Heart left ventricle (tissue), 16 donors: ENCODE measurements at places on chromosomes 13 and 19. TPM values are rescaled to one million over a fixed set of nuclear protein-coding genes. Genes with fewer than 3 reads are reported as not detected.

- DNase-seq, result no peak
- H3K27ac ChIP-seq, result no peak overlapping the region
- no peaks in the 10 kb centered on the region for H3K27me3 ChIP-seq
- no peaks in the 10 kb centered on the region for H3K36me3 ChIP-seq
- H3K4me3 ChIP-seq, result no peak overlapping the region
- H3K4me1 ChIP-seq, result no peaks in the 10 kb centered on the region
Observed at GRCh38 chr13:20351281-20352022, 119.3 kb upstream of the GJB6 start.

DNA sequence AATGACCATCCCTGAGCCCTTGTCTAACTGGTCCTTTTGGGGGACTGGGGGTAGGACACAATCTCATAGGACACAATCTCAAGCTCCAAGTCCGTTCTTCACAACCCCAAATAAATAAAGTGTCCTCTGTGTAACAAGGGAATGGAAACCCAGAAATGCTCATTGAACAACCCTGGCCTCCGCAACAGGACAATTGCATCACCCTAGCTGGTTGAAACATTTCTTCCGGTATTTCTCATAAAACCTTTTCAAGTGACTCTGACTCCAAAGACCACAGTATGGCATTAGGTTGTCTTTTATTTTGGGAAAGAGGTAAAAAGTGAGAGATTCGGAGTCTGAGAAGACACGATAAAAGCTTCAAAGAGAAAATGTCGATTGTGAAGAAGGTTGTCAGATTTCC lies 186.6 kb downstream of the ZNF536 start:
- no peaks in the 10 kb centered on the region for H3K4me1 ChIP-seq
- H3K27ac ChIP-seq, result no peak overlapping the region
- no peak for DNase-seq
- no peaks in the 10 kb centered on the region for H3K36me3 ChIP-seq
- no peak overlapping the region for H3K4me3 ChIP-seq

DNA sequence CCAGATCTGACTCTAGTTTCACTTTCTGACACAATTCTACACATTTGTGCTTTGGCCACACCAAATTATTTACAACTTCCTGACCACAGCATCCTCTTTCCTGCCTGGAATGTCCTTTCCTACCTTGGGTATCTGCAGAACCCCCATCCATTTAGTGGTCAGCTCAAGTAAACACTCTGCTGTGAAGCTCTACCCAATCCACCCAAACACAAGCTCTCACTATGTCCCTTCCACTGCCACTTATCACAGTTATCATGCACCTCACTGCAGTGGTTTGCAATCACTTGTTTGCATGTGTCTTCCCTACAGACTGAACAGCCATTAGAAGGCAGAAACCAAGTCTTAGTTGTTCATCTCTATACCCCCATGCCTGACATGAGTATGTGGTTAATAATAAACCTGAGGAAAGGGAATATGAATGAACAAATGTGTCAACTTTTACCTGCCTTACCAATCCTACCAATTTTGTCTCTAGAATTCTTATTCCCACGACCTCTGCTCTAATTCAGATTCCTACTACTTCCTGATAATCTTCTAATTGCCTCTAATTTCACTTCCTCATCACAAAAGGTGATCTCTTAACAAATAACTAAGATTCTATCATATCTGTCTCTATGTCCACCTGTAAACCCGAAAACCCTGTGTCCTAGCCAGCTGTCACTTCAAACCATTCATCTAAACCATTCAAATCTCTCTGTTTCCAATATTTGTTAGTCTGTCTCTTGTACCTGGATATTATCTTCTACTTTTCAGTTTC lies 25.1 kb downstream of the LNX2 start:
- H3K4me3 ChIP-seq, result no peak overlapping the region
- no peak overlapping the region for H3K27ac ChIP-seq
- DNase-seq, result no peak
- no peaks in the 10 kb centered on the region for H3K36me3 ChIP-seq

DNA sequence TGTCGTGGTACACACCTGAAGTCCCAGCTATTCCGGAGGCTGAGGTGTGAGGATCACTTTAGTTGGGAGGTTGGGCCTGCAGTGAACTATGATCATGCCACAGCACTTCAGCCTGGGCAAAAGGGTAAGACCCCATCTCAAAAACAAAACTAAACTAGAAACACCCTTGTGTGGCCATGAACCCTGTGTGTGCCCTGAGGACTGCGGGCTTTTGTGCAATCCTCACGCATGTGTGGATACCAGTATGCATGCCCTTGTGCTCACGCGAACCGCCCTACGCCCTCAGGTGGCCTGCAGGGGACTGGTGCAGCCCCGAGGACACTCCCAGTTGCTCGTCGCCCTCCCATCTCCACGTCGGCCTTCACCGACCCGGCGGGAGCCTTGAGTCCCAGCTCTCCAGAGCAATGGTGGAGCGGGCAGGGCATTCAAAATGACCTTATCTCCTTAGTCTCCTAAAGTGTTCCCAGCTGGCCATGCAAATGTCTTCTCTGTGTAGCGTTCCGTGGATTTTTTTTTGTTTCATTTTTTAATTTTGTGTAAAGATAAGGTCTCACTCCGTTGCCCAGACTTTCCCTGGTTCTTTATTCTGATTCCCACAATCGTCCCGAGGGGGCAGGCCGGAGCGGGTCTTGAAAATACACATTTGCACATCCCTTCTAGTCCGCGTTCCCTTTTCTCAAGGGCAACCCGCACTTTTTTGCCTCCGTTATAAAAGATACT lies 868 bp upstream of the EGLN2 start:
- peaks cover 14% of the 10 kb centered on the region for H3K36me3 ChIP-seq
- peak overlapping the region; percentile 75 for H3K27ac ChIP-seq
- peaks cover 32% of the 10 kb centered on the region for H3K4me1 ChIP-seq
- no peaks in the 10 kb centered on the region for H3K27me3 ChIP-seq
- DNase-seq, result peak; percentile 70

- H3K27ac ChIP-seq, result no peak overlapping the region
- H3K27me3 ChIP-seq, result no peaks in the 10 kb centered on the region
- no peak overlapping the region for H3K4me3 ChIP-seq
Observed at GRCh38 chr19:44732235-44733014, 16.1 kb upstream of the BCL3 start.

- H3K36me3 ChIP-seq, result no peaks in the 10 kb centered on the region
- peaks cover 81% of the 10 kb centered on the region for H3K4me1 ChIP-seq
- H3K27me3 ChIP-seq, result no peaks in the 10 kb centered on the region
- H3K4me3 ChIP-seq, result no peak overlapping the region
- peak overlapping the region; percentile 89 for H3K27ac ChIP-seq
Observed at GRCh38 chr19:46970815-46971214, 48.8 kb upstream of the NPAS1 start.

- no peaks in the 10 kb centered on the region for H3K4me1 ChIP-seq
- DNase-seq, result no peak
- H3K27ac ChIP-seq, result no peak overlapping the region
- no peaks in the 10 kb centered on the region for H3K27me3 ChIP-seq
- no peaks in the 10 kb centered on the region for H3K36me3 ChIP-seq
Observed at GRCh38 chr13:77351315-77351714, 24.4 kb upstream of the MYCBP2 start.

- no peaks in the 10 kb centered on the region for H3K4me1 ChIP-seq
- no peaks in the 10 kb centered on the region for H3K36me3 ChIP-seq
- peak within 1 kb of the TSS; percentile 25 for H3K4me3 ChIP-seq
- H3K27me3 ChIP-seq, result no peaks in the 10 kb centered on the region
- DNase-seq, result peak; percentile 49
Observed at GRCh38 chr19:51124729-51125128, at the start of gene SIGLEC9. Gene SIGLEC9, plus strand, starts transcription at chr19:51124906. Its CDS starts 69 bp downstream, at chr19:51124975.

- H3K36me3 ChIP-seq, result peaks cover 15% of the 10 kb centered on the region
- no peak overlapping the region for H3K4me3 ChIP-seq
- peaks cover 32% of the 10 kb centered on the region for H3K4me1 ChIP-seq
- no peaks in the 10 kb centered on the region for H3K27me3 ChIP-seq
- H3K27ac ChIP-seq, result peak overlapping the region; percentile 36
- DNase-seq, result no peak
Observed at GRCh38 chr19:39430675-39431593, 4.8 kb downstream of the RPS16 start.

- peaks cover 5% of the 10 kb centered on the region for H3K36me3 ChIP-seq
- DNase-seq, result peak; percentile 86
- H3K4me3 ChIP-seq, result no peak overlapping the region
- H3K27me3 ChIP-seq, result no peaks in the 10 kb centered on the region
Observed at GRCh38 chr19:44820648-44821609, 12.0 kb downstream of the BCAM start.

DNA sequence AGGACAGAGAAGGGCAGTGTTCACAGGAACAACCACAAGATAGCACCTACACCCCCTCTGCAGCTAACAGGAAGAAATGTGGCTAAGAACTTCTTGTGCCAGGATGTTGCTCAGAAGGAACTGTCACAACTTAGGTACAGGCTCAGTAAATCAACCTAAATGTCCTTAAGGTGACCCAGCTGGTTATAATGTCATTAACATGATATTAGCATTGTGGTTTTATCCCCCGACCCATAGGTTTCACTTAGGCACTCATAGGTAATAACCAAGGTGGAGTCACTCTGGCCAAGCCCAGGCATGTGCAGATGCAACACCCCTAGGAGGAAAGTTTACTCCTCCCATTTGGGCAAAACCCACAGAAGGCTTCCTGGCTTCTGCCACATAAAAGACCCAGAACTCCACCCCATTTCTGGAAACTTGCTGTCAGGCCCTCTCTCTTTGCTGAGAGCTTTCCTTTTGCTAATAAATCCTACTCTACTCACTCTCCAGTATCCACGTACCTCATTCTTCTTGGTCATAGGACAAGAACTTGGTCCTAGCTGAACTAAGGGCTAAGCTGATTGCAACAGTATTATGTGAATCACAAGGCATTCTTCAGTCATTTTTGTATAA lies 951.3 kb downstream of the SLITRK5 start:
- H3K27me3 ChIP-seq, result no peaks in the 10 kb centered on the region
- no peaks in the 10 kb centered on the region for H3K36me3 ChIP-seq
- DNase-seq, result no peak
- no peak overlapping the region for H3K4me3 ChIP-seq
- H3K4me1 ChIP-seq, result no peaks in the 10 kb centered on the region

DNA sequence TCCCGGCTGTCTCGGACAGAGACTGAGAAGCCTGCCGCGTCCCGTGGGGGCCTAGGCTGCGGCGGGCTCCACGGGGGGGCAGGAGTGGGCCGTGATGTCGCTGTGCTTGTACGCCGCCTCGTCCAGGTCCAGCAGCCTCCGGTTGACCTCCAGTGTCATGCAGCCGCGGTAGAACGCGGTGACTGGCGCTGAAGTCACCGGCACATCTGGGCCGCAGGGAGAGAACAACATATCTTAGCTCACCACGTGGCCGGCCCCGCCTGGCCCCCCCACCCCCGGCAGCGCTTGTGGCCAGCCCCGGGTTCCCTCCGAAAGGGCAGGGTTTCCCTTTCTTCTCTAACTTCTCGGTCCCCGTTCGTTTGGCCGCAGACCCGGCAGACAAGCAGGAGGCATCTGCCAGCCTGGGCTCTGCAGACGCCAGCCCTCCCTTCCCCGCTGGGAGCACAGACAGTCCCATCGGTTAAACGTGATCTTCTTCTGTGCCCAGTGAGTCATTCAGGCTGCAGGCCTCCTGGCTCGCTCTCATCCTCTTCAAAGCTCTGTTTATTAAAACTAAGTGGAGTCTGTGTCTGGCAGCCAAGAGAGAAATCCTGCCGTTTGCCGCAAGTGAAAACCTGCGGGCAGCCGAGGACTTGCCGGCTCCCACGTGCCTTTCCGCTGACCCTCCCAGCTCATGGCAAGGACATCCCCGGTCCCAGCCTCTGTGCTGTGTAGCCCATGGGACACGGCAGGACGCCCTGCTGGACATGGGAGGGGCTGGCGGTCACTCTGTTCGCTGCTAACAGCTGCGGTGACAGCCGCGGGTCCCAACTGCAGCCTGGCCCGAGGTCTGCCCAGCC lies 42.8 kb downstream of the GAS6 start:
- H3K4me1 ChIP-seq, result peaks cover 29% of the 10 kb centered on the region
- H3K4me3 ChIP-seq, result peak overlapping the region; percentile 27
- peak overlapping the region; percentile 89 for H3K27ac ChIP-seq
- no peaks in the 10 kb centered on the region for H3K27me3 ChIP-seq
- H3K36me3 ChIP-seq, result peaks cover 38% of the 10 kb centered on the region
- DNase-seq, result peak; percentile 81

GRCh38 chr19:31506102-31506501 lies 156.9 kb upstream of the TSHZ3 start:
- peaks cover 12% of the 10 kb centered on the region for H3K27me3 ChIP-seq
- no peak for DNase-seq
- H3K4me3 ChIP-seq, result no peak overlapping the region
- no peaks in the 10 kb centered on the region for H3K36me3 ChIP-seq

DNA sequence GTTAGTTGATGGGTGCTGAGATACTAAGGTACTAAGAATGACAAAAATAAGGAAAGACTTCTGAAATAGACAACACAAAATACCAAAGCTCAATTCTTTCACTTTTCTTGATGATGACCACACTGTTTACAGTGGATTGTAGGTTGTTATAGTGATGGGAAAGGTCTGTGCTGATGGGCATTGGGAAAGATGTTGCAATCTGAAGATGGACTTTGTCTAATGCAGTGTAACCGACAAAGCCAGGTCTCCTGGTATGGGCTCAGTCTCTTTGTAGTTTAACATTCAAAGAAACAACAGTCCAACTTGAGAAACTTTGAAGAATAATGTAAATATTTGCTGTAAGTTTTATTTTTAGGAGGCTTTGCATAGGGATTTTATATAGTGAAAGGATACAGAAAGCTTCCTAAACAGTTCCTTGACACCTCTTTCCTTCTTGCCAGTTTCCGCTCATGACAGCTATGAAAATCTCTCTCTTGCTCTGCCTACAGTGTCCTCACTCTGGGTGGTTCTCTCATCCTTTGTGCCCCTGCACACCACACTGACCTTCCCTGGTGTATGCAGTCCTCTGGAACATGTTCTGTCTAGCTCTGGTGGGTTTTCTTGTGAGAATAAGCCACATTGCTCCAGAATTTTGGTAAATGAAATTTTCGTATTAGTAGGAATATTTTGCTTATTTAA lies 172.2 kb downstream of the KCNRG start:
- no peaks in the 10 kb centered on the region for H3K27me3 ChIP-seq
- no peak overlapping the region for H3K4me3 ChIP-seq
- H3K27ac ChIP-seq, result no peak overlapping the region
- no peaks in the 10 kb centered on the region for H3K36me3 ChIP-seq
- DNase-seq, result no peak

DNA sequence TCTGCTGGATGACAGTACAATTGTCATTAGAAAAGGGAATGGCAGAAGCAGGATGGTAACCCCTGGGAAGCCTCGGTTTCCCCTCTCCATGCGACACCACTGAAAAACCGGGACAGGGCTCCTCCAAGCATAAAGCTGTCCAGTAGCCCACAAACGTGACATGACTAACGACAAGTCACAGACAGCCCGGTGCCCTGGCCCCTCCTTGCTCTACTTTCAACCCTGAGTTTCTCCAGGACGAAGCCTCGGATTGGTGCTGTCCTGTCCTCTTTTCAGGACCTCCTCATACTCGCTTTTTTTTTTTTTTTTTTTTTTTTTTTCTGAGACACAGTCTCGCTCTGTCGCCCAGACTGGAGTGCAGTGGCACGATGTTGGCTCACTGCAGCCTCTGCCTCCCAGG lies 16.3 kb downstream of the DPP9 start:
- DNase-seq, result no peak
- peak overlapping the region; percentile 74 for H3K27ac ChIP-seq
- H3K36me3 ChIP-seq, result peaks cover 57% of the 10 kb centered on the region
- peaks cover 19% of the 10 kb centered on the region for H3K4me1 ChIP-seq

- no peak overlapping the region for H3K27ac ChIP-seq
- H3K36me3 ChIP-seq, result no peaks in the 10 kb centered on the region
- no peaks in the 10 kb centered on the region for H3K27me3 ChIP-seq
- peaks cover 4% of the 10 kb centered on the region for H3K4me1 ChIP-seq
Observed at GRCh38 chr13:76756451-76756850, 129.8 kb downstream of the KCTD12 start.

Gene DEDD2
- total RNA-seq, result 11.1 TPM

Gene ZNF253
- total RNA-seq, result 12.2 TPM

Gene C19orf12
- 72.1 TPM for total RNA-seq

Gene KLK8
- not detected for total RNA-seq

Gene KLK3
- total RNA-seq, result not detected

Gene RGCC
- total RNA-seq, result 23.3 TPM

Gene ZMYM2
- total RNA-seq, result 69.3 TPM

Gene RDH8
- not detected for total RNA-seq
